Stimulated activated CD8-positive, alpha-beta memory T cell treated with anti-CD3 and anti-CD28 coated beads, Interleukin-4, amount 100 ng/mL, for 24 hours (primary cell): ENCODE measurements at places on chromosomes 4 and X.

DNA sequence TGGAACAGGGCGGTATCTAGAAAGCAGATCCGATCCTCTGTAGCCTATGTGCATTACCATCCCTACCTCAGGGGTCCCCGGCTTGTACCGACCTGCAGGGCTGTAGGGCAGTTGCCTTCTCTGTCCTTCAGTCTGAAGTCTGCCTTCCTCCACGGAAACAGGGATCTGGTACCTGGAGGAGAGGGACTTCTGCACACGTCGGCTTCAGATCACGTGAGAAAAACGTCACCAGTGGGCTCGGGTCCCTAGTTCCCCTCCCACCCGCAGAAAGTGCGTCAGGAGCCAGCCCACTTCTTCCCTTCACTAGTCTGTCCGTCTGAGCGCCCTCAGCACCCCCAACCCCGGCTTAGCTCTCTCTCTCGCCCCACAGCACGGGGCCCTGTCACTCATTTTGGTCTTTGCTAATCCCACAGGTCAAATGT lies at the start of gene TCEAL5:
TSS of gene TCEAL5 (minus strand) at position 170 of the 422 bp plus-strand sequence. CDS start 2,187 bp downstream, outside the sequence.
- DNase-seq: no peak

GRCh38 chr4:144547678-144548298 lies 98.2 kb upstream of the HHIP start:
- DNase-seq: no peak

DNA sequence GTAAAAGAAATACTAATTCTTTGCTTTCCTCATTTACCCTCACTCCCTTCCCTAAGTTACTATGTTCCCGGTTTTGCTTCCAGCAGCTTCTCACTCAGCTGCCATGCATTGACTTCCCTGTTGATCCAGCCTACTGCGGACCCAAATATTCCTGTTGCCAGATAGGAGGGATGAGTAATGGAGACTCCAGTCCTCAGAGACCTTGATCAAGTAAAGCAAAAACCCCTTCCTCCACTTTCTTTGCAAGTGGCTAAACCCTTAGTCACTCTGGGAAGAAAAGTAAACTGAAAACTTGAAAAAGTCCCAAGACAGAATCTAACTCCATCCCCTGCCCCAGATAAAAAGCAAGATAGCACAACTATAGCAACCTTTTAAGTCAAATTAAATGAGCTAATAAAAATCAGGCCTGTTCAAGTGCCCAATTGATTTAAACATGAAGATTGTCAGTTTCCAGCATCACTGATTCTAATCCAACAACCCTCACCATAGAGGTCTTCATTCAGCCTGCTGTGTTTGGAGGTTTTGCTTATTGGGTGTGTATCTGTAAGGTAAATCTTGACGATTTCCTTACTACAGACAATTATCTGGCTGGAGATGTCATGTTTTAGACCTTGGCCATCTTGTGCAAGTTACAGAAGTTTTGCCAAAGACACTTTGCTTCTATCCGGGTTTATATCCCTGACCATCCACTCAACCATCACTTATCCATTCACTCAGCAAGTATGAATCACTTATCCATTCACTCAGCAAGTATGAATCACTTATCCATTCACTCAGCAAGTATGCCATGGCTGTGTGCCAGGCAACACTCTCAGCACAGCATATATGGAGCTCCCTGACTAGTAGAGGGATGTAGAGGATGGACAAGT lies 17.6 kb downstream of the FGFBP1 start:
- DNase-seq: no peak

- DNase-seq: no peak
Observed at GRCh38 chr4:165347647-165348569, 20.4 kb downstream of the MSMO1 start.

- DNase-seq: no peak
Observed at GRCh38 chrX:26788402-26788998, 572.5 kb downstream of the MAGEB5 start.

GRCh38 chr4:26132858-26133257 lies 188.0 kb upstream of the RBPJ start:
- DNase-seq: no peak

DNA sequence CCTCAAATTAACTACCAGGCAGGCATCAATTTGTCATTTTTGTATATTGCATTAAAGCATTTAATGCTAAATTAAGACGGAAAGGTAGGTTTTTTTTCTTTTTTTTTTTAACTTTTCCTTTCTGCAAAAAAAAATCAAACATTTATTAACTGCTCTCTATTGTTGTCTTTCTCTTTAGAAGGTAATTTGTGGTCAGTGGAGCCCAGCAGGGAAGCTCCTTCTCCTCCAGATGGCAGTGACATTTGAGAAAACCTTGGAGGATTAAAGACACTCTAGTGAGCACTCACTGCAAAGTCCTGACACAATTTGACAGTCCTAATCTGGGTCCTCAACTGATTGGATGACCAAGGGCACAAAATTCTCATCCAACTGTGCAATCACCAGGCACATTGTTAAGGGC lies 102.4 kb downstream of the SLIT2 start:
- DNase-seq: no peak

DNA sequence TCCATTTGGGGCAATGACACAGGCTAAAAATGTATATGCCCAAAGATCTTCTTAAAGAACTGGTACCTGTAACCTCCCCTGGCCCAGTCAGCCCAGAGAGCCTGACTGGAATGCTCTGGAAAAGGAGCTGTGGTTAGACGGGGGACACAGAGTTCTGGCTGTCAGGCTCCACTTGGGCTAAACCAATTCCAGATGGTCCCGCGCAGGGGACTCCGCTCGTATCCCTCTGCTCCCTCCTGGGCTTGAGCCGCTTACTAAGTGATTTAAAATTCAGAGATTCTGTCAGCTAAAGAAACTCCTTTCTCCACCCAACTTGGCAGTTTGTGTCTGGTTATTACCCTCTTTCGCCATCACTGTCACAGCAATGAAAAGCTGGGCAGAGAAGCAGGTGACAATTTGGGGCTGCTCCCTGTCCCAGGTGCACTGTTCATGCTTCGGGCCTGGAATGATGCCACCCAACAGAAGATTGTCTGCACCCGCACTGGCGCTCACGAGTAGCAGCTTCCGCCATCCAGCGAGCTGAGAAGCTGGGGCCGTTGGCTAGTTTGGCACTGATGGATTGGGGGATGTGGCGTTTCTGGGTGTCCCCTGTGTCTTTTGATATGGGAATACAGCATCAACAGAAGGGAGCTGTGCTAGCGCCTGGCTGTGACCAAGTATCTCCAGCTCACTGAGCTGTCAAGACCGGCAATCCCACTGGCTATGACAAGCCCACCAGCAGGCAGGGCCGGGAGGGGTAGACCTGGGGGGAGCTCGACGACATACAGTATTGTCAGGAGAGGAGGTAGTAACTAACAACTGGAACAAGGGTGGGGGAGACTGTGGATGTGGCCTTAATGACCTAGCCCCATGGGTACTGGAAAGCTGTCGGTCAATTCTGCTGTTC lies 6.7 kb upstream of the IRAK1 start:
- no peak for DNase-seq

GRCh38 chrX:46279925-46280313 lies 265.3 kb downstream of the ZNF674 start:
- no peak for DNase-seq

DNA sequence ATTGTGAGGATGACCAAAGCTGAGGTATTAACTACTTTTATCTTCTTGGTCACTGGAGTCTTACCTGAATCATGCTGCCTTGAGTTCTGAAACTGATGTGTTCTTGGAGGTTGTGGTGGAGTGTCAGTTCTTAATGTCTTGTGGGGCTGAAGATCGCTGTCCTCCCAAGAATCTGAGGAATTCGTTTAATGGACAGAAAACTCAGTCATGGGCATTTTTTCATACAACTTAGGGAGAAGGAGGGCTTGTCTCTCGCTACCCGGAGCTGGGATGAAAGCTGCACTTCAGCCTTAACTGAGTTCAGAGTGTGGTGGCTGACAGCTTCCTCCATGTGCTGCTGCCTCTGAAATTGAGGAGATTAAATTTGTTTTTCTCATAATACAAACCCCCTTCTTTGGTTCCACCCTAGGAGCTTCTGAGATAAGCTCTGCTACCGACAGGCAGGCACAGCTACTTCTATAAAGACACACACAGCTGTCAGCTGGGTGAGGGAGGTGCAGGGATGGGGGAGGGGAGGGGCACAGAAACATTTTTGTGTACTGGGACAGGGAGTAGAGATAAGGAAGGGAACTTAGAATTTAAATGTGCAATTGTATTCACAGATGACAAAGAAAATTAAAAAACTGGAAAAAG lies 30.8 kb downstream of the RBBP7 start:
- no peak for DNase-seq

DNA sequence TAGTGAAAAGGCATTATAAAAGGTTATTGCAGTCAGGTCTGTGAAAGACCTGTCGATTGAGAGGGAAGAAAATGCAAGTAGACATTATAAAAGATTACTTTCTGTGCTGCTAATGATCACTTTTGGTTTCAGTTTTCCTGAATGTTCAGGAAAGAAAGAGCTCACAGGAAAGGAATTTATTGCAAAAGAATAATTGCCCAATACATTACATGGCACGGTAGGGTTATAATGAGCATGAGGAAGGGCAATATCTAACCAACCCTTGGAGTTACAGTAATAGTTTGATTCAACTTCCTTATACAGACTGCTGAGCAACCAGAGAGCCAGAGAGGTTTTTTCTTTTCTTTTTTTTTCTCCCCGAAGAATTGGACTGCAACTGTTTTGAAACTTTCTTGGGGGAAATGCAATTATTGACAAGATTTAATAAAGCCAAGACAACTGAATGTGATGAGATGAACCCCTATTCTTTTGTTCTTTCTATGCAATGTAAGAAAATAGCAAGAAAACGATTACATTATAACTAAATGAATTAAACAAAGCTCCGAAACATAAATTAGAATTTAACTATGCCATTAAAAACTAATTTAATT lies 247.0 kb downstream of the C4orf33 start:
- no peak for DNase-seq

DNA sequence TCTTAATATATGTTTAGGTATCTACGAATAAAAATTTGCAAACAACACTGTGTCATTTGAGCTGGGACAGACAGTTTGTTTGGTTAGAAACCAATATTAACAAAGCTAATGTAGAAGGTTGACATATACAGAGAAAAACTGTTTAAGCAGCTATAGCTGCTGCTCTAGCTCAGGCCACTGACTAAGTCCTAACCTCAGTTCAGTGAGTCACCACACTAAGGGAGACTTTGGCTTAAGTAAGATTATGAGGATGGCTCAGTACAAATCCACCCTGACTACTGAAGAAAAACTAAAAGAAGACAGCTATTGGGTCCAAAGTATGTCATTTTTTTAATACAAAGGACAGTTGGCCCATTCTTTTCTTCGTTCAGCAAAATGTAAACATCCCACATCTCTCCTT lies 717.3 kb upstream of the ACTRT1 start:
- no peak for DNase-seq

- DNase-seq: no peak
Observed at GRCh38 chrX:38607976-38608375, 46.6 kb downstream of the TSPAN7 start.

DNA sequence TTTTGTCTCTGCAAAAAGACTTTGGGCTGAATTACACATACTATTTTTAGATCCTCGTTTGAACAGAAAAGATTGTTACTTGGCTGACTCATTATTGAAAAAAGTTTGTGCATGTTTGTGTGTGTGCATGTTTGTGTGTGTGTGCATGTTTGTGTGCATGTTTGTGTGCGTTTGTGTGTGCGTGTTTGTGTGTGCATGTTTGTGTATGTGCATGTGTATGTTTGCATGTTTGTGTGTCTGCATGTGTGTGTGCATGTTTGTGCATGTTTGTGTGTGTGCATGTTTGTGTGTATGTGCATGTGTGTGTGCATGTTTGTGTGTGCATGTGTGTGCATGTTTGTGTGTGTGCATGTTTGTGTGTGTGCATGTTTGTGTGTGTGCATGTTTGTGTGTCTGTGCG lies 201.1 kb upstream of the FAT1 start:
- no peak for DNase-seq

DNA sequence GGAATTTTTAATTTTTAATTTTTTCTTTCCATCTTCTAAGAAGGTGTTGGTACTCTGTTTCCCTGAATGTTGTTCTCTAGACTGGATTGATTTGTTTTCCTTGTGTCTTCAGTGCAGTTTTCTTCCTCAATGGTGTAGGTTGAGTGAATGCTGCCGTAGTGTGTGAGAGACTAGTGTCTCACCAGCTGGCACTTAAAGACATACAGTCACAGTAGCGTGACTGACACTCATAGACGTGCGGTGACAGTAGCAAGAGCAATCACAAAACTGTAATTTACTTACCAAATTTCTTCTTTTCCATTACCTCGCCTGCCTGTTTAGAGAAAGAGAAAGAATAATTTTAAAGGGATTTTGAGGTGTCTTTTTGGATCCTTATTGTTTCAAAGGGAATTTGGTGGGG lies 21.4 kb upstream of the PGM2 start:
- no peak for DNase-seq
